PC-3 (cell line): ENCODE measurements at places on chromosomes 12 and 14. TPM values are rescaled to one million over a fixed set of nuclear protein-coding genes. Genes with fewer than 3 reads are reported as not detected.

CFAP73 gene
- total RNA-seq = not detected in 2 replicates

FAIM2 gene
- total RNA-seq = 0.18 TPM in 1 of 2 replicates, not detected in the other

MFAP5 gene
- not detected in 2 replicates for total RNA-seq

PLBD1 gene
- 0.87 and 1.5 TPM in 2 replicates for total RNA-seq

MANSC1 gene
- 2.8 and 3.1 TPM in 2 replicates for total RNA-seq

BICDL1 gene
- 3.6 and 5.8 TPM in 2 replicates for total RNA-seq

MGP gene
- 0.22 and 2.1 TPM in 2 replicates for total RNA-seq

KRT78 gene
- total RNA-seq = 0.12 and 0.15 TPM in 2 replicates
